Endodermal cell (in vitro differentiated cells): ENCODE measurements at places on chromosomes 12 and 14.

DNA sequence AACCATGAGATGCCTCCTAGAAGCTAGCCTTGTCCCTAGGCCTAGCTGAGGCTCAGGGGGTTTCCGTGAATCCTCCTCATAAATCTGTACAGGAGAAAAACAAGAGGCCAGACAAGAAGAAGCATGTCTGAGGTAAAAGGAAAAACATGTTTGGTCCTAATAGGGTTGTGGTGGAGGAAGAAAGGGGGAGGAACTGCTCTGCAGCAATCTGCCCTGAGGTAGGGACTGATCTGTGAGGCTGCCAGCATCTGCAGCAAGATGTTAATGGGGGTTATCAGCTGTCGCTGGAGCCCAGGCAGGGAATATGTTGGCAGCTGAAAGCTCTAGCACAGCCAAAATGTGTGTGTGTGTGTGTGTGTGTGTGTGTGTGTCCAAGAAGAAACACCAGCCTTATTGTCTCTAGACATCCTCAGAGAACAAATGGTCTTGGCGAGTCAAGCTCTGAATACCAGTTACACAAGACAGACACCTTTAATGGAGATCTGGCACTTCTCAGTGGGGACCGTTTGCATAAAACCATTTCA, 218.5 kb downstream of the NUAK1 start:
- no peak for DNase-seq

GRCh38 chr14:58151133-58152013, 640 bp downstream of the ARMH4 start:
- DNase-seq, result no peak

- no peak for DNase-seq
These were observed 372.9 kb downstream of the RMST start for GRCh38 chr12:97835541-97835940.

DNA sequence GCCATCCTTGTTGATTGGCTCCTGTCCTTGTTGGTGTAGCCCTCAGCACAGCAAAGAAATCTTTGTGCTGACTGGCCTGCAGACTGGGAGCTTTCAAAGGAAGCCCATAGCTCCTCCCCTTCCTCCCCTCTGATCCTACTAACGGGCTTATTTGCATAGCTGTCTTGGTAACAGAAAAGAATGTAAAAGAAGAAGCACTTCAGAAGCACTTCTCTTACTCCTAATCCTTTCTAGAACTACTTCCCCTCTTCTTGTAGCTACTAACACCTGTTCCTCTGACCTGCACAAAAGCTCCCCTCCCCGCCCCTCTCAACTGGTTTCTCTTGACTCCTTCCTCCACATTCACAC, 14.3 kb upstream of the RIC8B start:
- DNase-seq, result peak; percentile 86

- DNase-seq, result peak; percentile 72
These were observed 1282.2 kb upstream of the USP15 start for GRCh38 chr12:60977966-60978365.

DNA sequence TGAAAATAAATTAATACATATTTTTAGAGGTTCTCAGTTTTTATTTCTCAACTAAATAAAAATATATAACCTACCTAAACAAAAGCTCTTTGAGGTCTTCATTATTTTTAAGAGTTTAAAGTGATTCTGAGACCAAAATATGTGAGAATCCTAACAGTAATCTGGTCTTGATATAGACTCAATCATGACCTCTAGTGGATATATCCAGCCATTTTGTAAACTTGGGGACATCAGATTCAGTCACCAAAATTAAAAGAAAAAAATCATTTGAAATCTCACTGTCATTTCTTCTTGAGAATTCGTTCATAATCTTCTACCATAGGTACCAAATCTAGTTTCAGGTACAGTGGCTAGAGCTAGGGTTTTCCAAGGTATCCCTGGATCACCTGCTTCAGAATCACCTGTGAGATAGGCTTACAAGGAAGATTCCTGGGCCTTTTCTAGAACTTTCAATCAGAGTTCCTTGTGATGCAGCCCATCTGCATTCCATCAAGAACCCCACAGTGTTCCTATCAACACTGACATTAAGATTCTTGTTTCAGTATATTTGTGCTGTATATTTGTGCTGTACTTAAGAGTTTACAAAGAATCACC, 214.9 kb downstream of the ADAMTS20 start:
- DNase-seq, result no peak

DNA sequence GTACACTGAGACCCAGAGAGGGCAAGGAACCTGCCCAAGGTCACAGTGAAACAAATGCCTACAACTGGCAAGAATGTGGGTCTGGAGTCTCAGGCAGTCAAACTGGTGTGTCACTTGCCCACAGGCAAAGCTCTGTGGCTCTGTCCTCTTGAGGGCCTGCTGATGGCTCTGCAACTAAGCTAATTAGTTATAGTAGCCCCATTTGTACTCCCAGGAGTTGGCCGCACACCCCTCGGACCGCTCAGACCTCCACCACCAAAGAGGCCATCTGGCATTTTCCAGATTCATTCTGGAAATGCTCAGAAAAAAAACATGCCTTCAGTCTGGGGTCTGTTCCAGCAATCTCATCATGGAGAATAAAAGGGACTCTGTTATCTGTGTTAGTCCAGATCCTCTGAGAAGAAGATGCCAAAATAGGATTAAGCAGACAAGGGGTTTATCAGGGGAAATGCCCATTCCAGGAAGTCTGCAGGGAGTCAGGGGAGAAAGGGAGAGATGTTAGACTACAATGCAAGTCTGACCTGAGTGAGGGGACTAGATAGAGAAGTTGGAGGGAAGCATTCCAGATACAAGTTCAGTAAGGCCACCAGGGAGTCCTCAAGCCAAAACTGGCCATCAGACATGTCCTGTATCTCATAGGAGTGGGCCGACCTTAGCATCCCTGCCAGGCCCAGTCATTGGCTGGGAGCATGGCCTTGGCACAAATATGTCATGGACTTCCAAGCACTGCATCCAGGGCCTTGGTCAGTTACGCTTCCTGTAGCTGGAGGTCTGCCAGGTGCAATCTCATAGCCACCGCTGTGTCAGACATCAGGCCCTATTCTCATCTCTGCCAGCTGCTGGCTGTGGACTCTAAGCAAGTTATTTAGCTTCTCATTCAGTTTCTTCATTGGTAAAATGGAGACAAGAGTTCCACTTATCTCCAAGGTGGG, 15.4 kb upstream of the OAS1 start:
- no peak for DNase-seq

- DNase-seq, result no peak
These were observed 12.2 kb downstream of the POLR3B start for GRCh38 chr12:106369624-106370346.

- no peak for DNase-seq
These were observed 12.9 kb downstream of the NCOR2 start for GRCh38 chr12:124554429-124555029.

DNA sequence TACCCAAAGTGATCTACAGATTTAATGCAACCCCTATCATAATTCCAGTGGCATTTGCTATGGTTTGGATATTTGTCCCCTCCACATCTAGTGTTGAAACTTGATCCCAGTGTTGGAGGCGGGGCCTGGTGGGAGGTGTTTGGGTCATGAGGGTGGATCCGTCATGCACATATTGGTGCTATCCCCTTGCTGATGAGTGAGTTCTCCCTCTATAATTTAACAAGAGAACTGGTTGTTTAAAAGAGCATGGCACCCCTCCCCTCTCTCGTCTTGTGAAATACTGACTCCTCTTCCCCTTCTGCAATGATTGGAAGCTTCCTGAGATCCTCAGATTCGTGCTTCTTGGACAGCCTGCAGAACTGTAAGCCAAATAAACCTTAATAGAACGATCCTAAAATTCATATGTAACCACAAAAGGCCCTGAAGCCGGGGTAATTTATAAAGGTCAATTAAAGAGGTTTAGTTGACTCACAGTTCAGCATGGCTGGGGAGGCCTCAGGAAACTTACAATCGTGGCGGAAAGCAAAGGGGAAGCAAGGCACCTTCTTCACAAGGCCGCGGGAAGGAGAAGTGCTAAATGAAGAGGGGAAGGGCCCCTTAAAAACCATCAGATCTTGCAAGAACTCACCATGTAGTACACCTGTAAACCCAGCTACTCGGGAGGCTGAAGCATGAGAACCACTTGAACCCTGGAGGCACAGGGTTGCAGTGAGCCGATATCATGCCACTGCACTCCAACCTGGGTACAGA, 41.2 kb downstream of the SLC39A9 start:
- DNase-seq, result peak; percentile 80

DNA sequence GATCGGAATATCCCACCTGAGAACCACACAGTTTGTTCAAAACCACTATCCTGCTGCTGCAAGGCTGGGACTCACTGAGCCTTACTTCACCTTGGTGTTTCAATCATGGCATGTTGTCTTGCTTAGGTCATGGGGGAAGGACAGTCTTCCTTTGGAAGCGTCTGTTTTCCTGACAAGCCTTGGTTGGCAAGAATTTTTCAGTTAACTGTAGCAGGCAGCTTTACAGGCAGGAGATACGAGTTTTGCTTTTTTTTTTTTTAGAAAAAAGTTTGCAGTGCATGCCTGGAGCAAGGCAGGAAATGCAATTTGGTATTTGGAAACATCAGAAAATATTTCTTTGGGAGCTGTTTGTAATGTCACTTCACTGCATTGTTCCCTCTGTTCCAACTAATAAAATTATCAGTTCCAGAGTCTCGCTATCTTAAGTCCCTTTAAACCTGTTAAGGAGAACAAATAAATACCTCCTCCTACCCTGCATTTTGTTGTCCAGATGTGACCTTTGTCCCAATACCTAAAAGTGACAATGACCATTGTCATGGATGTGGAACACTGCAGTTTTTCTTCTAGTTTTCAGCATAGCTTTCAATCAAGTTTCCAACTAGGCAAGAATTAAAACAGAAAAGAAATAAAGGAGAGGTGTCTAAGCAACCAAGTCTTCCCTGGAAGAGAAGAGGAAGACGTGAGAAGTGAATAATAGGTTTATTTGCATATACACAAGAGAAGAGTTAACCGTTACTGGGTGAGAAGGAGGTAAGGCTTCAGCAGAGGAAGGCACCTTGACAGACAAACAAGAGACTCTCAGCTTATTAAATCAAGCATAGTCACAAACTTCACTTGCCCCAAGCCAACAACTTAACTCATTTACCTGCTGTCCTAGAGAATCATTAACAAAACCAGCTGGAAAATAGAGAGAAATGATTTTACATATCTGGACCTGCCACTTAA, 71.4 kb upstream of the ACTN1 start:
- DNase-seq, result no peak

GRCh38 chr14:59776468-59776867, 94.1 kb downstream of the RTN1 start:
- no peak for DNase-seq

- no peak for DNase-seq
These were observed 53.4 kb upstream of the ANO4 start for GRCh38 chr12:100741084-100741711.

DNA sequence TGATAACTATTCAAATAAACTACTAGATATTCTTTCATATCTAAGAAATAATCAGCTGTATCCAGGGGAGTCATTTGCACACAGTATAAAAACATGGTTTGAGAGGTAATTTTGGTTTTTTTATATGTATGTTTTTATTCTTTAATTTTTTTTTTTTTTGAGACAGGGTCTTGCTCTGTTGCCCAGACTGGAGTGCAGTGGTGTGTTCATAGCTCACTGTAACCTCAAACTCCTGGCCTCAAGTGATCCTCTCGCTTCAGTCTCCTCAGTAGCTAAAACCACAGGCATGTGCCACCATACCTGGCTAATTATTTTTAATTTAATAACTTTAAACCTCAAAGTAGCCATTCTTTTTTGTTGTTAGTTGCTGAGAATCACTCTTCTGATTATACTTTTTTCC, 1.8 kb downstream of the PRORP start:
- DNase-seq, result no peak

GRCh38 chr14:65159281-65160062, 57.2 kb upstream of the MAX start:
- DNase-seq, result no peak

- DNase-seq, result no peak
These were observed 44.9 kb downstream of the BBS10 start for GRCh38 chr12:76303365-76303764.

DNA sequence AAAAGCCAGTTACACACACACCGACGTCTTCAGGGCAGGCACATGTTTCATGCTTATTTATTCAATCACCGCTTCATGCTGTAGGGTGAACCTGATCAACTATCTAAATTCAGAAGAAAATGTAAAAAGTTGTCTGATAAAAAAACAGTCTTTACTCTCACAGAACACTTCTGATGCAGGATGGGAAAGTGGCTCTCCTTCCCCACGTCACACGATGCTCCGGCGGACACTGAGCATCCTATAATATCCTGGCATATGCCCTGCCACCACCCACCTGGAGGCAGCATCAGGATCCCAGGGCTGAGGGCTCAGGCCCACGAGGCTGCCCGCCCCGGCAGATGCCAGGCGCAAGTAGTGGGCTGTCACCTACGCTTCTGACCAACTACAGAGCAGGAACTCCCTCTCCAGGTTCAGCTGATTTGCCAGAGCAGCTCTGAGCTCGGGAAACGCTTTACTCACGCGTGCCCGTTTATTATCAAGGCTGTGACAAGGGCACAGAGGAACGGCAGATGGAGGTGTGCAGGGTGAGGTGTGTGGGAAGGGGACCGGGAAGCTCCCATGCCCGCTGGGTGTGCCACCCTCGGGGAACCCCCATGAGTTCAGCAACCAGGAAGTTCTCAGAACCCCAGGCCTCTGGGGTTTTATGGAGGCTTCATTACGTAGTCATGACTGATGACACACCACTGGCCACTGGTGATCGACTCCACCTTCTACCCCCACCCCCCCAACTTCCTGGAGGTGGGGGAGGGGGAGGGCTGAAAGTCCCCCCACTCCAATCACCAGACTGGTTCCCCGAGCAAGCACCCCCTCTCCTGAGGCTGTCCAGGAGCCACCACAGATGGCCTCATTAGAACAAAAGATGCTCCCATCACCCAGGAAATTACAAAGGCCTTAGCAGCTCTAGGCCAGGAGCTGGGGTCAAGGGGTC, 32.1 kb downstream of the SLC15A4 start:
- peak; percentile 41 for DNase-seq

- DNase-seq, result no peak
These were observed 161.1 kb downstream of the SNAPC1 start for GRCh38 chr14:61923348-61923747.

DNA sequence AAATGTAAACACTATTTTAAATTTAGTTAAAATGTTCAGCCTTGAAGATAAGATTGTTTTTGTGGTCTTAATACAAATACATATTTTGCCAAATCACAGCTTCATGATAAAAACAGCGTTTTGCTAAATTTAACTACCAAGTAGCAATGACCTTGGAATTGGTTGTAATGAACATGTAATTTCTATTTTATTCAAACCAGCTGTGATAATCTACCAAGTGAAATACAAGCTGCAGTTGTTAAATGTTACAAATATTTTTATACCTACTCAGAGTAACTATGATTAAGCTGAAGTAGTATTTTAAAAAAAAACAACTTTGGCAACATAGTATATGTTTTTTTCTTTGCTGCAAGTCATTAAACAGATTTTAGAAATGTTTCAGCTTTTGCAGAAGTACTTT, 96.2 kb downstream of the CPSF2 start:
- no peak for DNase-seq

DNA sequence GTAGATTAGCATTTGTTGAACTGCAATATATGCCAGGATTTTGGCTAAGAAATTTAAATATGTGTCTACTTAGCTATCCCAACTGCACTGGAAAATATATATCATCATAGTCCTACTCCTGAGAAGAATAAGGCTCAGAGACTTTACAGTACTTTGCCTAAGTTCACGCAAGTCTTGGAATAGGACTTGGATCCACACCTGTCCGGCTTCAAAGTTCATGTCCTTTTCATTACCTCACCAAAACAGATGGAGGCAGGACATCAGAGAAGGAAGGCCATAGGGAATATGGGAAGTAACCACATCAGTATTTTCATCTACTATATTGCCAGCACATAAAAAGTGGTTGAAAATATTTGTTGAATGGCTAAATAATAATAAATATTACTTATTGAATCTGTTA, 358.5 kb downstream of the PRKD1 start:
- no peak for DNase-seq
